ENCODE measurements at places on chromosomes 1 and 21. TPM values are rescaled to one million over a fixed set of nuclear protein-coding genes. Genes with fewer than 3 reads are reported as not detected.

ESRRG gene
- total RNA-seq: 0.16 TPM

ARHGEF2 gene
- total RNA-seq: 81.8 TPM

LRRC38 gene
- total RNA-seq: 0.15 TPM

DNA sequence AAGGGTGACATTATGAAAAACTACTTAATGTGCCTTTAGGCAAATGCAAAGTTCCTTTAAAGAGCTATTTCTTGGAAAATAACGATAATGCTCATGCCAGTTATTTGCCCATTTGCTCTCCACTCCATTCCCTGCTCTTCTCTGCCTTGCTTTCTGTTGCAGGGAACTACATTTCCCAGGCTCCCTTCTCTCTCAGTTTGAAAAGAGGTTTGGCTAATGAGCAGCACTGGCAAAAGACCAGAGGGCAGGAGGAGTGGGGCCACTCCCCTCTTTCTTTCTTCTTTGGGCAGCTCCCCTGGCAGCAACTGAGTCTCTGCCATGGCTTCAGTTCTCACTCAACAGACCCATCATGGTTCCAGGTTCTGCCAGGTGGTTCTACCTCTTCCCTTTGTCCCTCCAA, 130.5 kb downstream of the RWDD3 start:
- DNase-seq: no peak

DNA sequence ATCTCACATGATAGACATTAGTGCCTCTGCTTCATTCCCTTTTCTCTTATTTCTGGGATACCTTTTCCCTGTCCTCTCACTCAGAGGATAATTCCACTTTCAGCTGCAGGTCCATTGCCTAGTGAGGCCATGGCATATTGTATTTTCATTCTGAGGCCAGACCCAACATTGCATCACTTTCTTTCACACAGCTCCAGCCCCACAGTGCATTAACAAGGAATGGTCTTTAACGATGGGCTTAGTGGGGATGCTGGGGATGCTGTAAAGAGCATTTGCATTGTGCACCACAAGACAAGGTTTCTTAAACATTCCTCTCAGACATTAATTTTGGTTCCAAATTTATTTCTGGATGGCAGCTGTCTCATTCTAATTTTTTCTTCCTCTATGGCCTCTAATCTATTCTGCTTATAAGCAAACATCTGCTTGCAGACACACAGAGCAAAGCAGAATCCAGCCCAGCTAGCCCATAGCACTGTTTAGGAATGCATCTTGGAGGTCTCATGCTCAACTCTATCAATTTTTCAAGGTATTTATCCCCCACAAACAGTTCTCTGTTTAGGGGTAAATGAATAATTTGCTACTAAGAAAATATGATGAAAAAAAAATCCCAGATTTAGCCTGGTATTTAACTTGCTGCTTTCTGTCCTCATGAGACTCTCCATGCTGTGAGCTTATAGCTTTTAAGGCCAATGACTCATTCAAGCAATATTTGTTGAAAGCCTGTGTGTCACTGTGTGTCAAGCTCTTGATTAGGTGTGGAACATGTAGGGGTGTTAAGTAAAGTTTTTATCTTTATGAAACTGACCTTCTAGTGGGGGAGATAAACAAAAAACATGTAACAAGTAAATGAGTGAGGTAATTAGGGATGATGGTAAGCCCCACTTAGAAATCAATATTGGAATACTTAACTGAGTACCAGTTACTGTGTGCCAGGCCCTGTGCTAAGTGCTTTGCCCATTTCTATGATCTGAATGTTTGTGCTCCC, 44.5 kb upstream of the CCDC190 start:
- DNase-seq: no peak

GRCh38 chr1:229596925-229597699, 28.8 kb downstream of the TAF5L start:
- DNase-seq: no peak

DNA sequence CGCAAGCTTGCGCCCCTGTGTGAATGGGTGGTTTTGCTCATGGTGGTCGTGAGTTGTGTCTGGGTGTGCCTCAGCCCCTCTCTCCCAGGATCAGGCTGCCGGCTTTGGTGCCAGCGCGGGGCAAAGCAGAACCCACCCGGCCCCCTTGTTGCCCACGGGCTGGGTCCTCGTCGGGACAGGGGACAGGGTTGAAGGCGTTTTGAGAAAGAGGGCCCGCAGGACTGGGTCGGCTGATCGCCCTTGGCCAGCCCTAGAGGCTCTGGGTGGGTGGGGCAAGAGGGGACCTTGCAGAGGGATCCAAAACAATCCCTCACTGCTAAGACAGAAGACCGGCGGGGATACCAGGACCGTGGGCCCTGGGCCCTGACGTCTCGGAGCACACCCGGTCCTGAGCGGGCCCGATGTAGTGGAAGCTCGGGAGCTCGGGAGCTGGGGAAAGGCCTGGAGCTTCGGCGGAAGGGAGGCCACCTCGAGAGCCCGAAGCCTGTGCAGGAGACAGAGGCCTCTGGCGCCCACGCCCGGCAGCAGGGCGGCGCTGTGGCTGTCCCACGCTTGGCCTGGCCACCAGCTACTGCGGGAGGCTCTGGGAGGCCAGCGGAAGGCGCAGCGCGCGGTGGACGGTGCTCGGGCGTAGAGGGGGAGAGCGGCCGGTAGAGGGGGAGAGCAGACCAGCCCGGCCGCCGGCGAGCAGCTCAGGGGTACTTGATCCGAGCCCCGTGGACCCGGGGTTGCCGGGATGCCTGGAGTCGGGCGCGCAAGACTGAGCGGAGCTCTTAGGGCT, 2.8 kb upstream of the ZNF678 start:
- peak; percentile 37 for DNase-seq

DNA sequence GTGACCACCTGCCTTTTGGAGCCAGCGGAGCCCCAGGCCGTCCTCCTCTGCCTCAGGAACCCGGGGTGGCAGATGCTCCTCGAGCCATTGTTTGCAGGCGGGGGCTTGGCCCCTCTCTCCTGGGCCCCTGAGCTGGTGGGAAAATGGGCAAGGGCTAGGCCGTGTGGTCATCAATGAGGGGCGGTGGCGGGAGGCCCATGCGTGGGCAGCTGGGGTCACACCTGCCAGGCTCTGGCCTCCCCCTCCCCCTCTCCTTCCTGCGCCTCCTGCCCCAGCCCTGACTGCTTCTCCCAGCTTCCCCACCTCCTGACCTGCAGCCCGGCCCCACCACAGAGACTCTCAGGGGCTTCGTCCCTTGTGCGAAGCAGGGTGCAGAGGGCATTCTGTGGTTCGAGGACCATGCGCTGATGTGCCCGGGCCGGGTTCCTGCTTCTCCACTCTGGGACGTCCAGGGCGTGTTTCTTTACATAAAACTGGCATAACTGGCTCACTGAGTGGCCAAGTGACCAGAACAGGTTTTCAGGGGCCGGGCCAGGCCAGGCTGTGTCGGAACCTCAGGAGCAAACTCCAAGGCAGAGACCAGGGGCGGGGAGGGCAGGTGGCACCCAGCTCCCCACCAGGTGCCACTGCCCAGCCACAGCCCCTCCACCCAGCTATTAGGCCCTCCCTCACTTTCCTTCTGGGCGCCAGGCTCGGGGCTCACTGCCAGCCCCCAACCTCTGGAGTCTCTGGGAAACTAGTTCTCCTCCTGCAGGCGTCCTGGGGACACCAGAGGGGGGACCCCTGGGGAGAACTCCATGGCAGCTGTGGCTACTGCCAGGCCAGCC, 9.3 kb downstream of the SAMD11 start:
- peak; percentile 77 for DNase-seq

DNA sequence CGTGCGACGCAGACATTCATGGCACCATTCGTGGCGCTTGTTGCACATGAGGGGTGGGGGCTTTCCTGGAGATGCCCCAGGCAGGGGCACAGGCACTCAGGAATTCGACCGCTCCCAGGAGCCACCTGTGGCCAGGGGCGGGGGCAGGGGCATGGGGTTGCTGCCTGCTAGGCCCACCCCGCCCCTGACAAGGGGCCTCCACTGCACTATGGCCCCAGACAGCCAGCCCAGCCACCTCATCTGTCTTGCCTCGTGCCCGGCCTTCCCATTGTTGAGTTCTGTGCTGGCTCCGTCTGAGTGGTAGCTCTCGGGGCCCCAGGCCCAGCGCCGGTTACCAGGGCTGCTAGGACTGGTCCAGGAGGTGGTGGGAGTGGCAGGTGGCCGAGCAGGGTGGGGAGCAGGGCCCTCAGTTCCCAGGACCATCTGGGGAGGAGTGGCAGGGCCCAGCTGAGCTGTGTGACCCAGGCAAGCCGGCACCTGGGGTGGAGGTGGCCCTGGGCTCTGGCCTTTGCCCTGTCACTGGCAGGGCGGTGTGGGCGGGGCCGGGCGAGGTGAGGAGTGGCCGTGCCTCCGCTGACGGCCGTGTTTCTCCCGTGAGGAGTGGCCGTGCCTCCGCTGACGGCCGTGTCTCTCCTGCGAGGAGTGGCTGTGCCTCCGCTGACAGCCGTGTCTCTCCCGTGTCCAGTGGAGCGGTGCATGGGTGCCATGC, 1.9 kb downstream of the PLCH2 start:
- DNase-seq: no peak

- no peak for DNase-seq
These were observed 46.9 kb downstream of the L1TD1 start for GRCh38 chr1:62241371-62242131.

DNA sequence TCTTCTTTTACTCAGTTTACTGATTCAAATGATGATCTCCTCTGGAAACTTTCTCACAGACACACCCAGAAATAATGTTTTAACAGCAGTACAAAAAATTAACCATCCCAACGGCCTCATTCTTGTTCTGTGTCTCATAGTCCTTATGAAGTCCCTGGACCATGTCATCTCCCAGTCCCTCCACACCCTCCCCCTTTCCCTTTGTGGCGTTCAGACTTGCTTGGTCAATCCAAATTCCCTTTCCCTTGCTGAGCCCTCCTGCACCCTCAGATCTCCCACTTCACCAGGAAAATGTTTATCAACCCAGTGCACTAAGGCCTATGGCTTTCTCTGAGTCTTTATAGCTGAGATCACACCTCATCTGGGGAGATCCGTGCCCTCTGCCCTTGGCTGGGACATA, 85.9 kb downstream of the CENPF start:
- DNase-seq: no peak
